Ammon's horn (tissue), 1 donor: ENCODE measurements at places on chromosomes 6 and 20.

GRCh38 chr6:132548746-132549463 is 3.6 kb upstream of the TAAR8 start:
- no peak for DNase-seq

DNA sequence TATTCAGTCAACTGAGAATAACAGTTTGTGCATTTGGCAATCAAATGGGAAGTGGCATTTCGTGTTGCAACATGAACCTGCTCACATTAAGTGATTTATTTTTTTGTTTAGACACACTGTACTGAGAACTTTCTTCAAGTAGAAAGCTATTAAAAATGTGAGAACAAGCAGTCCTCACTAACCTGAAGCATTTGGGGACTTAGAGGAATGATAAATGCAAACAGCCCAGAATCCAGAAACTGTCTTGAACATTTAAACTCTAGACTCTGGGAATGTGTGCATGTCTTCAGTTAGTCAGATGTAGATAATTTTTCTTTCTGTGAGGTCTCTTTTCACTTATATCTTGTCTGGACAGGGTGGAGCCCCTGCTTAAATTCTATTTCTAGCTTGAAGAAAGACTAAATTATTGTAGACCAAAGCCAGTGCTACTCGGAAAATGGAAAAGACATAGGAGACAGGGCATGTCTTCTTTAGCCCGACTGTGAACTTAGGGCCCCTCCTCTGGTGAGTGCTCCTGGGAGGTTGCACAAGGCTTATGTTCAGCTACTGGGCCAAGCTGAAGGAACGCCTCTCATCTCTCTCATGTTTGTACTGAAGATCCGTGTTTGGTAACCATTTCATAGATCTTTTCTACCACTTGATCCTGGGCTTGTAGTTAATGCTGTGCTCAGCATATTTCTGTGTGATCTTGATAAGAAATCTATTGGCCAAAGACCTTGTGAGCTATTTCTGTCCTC is 70.1 kb downstream of the SLX4IP start:
- DNase-seq = no peak

- DNase-seq = no peak
Measured at GRCh38 chr6:127053032-127053874, 65.2 kb upstream of the RSPO3 start.

GRCh38 chr6:139373154-139373927 is 1.1 kb downstream of the CITED2 start:
- peak; percentile 90 for DNase-seq

DNA sequence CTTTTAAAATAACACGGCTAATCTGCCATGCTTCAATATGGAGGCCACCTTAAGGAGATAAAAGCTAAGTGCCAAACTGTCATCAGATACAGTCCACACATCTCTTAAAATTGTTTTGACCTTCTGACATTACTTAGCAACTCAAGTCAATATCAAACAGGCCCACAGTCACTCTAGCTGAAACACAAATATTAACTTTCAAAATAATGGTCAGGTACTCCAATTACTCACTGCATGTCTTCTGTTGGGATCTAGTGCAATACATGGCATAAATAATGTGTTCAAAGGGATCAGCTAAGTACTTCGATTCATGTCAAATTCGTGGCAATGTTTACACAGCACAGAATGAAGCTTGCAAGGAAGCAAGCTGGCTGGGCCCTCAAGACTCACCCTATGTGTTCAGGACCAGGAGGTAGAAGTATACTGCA is 133.9 kb upstream of the BEND6 start:
- DNase-seq = no peak

DNA sequence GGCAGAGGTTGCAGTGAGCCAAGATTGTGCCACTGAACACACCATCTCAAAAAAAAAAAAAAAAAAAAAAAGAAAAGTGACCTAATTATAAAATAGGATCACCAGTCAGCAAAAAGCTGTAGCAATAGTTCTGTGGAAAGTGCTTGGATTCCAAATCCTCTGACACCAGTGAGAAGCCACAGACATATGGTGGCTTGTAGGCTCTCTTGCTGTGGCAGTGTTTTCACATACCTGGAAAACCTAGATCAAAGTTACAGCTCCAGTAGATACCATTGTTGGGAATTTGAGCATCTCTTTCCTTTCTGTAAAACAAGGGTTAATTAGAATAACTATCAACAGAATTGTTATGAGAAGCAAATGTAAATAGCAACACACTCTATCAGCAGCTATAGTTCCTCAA is 4.1 kb downstream of the CCDC170 start:
- DNase-seq = no peak
